SW 1271 (cell line): ENCODE measurements at places on chromosomes 6 and 20.
A peak's percentile ranks its signal among the peaks of the same experiment; 100 is the strongest.

DNA sequence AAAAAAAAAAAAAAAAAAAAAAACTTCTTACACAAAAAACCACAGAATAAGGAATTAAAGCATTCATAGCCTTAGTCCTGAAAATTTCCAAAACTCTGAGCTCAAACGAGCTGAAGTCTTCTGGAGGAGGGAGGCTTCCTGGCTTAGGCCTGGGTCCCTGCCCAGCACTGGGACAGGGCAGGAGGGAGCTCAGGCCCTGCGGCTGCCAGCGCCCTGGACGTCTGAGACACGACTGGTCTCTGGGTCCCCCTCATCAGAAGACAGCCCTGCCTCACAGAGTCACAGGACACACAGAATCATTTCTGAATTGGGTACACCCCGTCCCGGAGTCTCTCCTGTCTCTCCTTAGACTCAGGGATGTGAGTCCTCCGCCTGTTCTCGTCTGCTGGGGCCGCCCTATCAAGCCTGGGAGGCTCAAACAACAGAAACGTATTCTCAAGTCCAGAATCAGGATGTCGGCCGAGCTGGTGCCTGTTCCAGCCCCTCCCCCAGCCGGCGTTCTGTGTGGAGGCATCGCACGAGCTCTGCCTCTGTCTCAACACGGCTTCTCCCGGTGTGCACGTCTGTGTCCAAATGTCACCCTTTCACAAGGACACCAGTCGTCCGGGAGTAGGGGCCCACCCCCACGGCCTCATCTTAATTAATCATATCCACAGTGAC lies 39.4 kb downstream of the ZBTB46 start:
- no peak for DNase-seq

GRCh38 chr6:1287103-1287591 lies 24.8 kb upstream of the FOXQ1 start:
- no peak for DNase-seq

DNA sequence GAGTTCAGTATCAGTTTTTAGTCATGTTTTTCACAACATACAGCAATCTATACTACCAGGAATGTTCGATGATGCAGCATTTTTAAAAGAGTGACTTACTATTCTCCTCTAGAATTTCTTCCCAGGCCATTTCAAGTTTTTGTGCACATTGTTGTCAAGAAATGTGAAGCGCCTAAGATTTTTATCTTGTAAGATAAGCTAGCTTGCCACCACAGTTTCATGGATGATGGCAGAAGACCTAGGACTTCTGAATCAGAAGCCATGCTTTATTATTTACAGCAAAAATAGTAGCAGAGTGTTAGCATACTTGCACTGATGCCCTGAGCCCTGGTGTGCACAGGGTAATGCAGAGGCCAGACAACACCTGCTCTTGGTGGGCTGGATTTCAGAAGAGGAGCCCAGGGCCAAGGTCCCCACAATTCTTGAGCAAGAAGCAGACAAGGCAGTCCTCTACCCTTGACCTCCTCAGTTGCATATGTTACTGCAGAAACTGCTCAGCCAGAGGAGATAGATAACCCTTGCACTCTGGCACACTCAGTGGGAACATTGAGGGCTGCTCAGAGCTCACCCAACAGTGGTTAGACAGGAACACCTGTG lies 99.2 kb downstream of the QKI start:
- DNase-seq = no peak

DNA sequence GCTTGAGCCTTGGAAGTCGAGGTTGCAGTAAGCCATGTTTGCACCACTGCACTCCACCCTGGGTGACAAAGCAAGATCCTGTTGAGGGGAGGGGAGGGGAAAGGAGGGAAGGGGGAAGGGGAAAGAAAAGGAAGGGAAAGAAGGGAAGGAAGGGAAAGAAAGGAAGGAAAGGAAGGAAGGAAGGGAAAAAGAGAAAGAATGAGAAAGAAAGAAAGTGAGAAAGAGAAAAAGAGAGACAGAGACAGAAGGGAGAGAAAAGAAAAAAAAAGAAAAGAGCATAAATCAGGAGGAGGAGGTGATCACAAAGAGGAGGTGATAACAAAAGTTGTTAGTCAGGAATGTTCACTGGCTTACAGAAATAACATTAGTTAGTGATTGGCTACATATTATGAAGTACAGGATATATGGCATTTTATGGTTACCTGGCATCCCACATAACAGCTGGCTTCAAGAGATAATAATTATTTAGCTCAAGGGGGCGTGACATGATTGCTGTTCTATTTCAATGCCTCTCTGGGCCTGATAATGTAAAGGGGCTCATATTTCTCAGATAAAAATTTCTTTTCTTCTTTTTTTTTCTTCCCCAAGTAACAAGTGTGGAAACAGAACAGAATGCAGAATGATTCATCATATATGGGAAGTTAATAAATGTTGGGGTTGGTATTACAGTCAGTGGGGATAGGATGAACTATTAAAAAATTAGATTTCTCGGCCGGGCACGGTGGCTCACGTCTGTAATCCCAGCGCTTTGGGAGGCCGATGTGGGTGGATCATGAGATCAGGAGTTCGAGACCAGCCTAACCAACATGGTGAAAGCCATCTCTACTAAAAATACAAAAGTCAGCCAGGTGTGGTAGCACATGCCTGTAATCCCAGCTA lies 27.1 kb downstream of the SAMHD1 start:
- DNase-seq = no peak

- DNase-seq = no peak
Observed at GRCh38 chr6:170345662-170346061, 39.1 kb downstream of the FAM120B start.

- no peak for DNase-seq
Observed at GRCh38 chr6:96649926-96650325, 87.0 kb downstream of the FHL5 start.

- no peak for DNase-seq
Observed at GRCh38 chr20:32763202-32764004, 1.2 kb downstream of the DNMT3B start.

DNA sequence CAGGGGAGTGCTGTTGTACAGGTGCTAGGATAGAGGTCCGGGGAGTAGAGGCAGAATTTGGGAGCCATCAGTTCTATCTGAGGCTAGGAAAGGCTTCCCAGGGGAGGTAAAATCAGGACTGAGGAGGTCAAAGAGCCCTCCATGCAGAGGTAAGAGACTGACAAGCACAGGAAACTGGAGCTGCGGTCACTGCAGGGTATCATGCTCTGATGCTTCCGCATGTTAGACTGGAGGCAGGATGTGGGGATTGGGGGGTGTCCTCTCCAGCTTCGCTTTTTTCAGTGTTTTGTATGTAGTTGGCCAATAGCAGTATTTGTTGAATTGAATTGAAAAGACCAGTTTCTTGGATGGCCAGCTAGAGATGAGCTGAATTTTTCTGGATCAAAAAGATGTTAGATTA lies 87.8 kb downstream of the SLC22A3 start:
- DNase-seq = no peak

- no peak for DNase-seq
Observed at GRCh38 chr6:128494440-128494839, 26.0 kb downstream of the PTPRK start.

GRCh38 chr6:122790028-122790422 lies 967 bp downstream of the SMPDL3A start:
- no peak for DNase-seq

DNA sequence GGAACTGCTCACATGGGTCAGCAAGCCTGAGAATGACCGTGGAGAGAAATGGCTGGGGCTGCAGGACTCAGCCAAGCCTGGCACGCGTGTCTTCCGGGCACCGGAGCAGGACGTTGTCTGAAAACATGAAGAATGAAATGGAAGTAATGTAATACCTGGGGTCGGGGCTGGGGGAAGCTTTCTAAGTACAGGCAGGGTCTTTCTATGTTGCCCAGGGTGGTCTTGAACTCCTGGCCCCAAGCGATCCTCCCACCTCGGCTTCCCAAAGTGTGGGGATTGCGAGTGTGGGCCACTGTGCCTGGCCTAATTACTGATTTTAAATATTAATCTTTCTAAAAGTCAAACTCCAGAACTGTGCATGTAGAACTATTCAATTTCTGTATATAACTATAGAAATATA lies 155.5 kb upstream of the AKAP12 start:
- DNase-seq = no peak

GRCh38 chr6:96682017-96682416 lies 119.1 kb downstream of the FHL5 start:
- DNase-seq = no peak

DNA sequence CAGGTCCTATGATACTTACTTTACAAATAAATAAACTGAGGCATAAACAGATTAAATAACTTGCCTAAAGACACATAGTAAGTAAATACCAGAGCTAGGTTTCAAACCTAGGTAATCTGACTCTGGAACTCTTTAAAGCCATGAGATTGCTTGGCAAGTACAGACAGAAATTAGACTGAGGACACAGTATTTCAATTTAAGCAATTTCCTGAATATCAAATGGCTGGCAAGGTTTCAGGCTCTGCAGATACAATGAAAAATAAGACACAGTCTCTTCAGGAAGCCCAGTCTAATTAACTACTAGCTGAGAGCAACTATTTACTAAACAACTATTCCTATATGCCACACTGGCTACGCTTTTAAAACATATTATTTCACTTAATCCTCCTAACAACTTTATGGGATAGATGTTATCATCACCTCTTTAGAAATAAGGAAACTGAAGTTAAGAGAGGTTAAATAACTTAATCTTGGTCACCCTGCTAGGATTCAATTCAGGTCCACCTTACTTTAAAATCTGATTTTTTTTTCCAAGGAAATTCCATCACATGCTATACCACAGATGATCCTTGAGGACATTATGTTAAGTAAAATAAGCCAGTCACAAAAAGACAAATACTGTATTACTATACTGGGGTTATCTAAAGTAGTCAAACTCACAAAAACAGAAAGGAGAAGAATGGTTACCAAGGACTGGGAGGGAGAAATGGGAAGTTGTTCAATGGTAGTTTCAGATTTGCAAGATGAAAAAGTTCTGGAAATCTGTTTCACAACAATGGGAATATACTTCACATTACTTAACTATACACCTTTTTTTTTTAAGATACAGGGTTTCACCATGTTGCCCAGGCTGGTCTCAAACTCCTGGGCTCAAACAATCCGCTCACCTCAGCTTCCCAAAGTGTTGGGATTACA lies 4.1 kb downstream of the TRPC4AP start:
- no peak for DNase-seq

DNA sequence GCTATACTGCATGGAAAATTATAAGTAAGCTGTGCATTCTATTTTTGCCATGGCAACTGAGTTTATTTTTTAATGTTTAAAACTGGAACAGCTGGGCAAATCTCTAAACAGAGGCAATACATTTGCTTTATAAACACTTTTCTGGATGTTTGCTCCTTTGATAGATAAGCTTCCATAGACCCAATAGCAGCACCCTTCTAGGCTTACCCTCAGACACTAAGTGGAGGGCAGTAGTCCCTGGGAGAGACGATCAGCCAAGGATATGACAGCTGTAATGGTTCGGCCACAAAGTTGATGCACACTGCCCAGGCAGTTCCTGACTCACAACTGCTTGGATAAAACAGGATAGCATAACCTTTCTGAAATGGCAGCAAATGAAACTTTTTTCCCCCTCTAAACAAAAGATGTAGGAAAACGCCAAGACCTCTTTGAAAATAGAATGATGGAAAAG lies 8.5 kb upstream of the MRPS10 start:
- no peak for DNase-seq

DNA sequence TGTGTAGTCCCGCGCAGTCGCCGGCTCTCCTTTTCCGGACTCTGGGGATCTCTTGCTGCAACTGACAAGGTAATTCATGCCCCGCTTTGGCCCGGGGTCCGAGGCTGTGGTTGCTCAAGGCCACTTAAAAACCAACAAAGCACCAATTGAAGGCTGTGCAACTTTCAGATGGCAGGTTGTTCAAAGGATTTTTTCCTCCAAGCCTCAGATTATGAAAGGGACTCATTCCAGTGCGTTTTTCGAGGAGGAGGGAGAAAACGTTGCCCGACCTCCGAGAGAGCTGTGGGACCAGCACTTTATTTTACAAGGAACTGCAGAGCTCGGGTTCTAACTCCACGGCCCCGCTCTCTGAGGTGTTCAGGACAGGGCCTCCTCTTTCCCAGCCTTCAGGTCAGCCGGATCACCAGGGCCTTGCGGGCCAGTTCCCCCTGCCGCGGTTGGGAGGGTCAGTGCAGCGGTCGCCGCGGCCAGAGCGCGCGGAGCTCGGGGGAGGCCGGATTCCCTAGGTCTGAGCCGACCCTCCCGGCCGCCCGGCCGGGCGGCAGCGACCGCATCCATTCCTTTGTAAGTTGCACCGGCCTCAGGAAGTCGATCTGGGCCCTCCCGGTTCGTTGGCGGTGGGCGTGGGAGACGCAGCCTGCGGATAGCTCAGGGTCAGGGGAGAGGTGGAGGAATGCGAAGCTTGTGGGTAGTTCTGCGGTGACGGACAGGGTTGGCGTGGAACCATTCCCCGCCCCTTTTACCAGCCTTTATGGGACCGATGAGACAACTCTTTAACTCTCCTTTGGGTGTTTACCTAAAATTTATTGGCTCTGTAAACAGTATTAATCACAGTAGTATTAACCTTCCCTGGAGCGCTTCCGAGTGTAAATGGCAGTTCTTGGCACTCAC lies 1.6 kb downstream of the UTRN start:
- peak; percentile 57 for DNase-seq

DNA sequence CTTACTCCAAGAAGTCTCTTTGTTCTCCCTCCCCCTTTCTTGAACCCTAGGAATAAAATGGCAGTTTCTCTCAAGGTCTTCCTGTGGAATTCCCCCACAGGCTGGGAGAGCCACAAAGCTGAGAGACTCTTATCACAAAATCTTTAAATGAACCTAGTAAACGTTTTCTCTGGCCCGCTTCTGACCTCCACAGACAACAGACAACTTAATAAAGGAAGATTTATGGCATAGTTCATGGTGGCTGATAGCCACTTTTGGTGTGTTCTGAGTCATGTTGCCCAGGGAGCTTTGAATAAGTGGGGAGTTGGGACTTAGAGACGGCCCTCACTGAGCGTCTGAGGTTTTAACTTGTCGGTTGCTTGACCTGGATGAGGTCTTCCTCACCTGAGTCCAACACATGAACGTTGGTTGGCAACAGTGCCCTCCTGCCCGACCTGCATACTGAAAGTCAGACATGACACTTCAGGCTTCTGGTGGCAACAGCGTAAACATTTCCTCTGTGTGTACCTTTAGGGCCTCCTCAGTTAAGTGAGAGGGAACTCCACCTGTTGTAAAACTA lies 124.1 kb downstream of the FOXO3 start:
- DNase-seq = no peak

DNA sequence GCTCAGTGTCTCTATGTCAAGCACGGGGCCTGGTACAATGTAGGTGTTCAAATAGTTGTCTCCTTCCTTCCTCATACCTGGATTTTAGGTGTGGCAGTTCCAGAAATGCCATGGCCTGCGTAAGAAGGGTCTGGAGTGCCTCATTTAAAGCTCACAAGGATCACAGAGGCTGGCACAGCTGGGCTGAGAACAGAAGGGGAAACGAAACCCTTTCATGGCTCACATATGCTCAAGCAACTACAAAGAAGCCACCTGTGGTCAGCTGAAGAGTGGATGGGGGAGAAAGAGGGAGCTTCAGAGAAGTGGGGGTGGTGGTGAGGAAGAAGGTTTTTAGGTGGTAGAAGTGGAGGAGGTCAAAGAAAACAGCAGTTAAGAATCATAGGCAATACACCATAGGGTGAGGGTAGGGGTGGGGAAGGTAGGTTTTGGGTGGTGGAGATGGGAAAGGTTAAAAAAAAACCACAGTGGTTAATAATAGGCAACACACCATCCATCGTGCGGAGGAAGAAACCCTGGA lies 17.0 kb upstream of the TOP1 start:
- DNase-seq = no peak

- no peak for DNase-seq
Observed at GRCh38 chr6:117138920-117139319, 126.4 kb upstream of the VGLL2 start.
